SK-N-SH (cell line): ENCODE measurements at places on chromosomes 12 and 14.

GRCh38 chr14:30162066-30162465 lies 234.4 kb upstream of the PRKD1 start:
- no peak for DNase-seq

- DNase-seq, result peak; percentile 86
Observed at GRCh38 chr12:109912855-109913321, 12.8 kb downstream of the TCHP start.

DNA sequence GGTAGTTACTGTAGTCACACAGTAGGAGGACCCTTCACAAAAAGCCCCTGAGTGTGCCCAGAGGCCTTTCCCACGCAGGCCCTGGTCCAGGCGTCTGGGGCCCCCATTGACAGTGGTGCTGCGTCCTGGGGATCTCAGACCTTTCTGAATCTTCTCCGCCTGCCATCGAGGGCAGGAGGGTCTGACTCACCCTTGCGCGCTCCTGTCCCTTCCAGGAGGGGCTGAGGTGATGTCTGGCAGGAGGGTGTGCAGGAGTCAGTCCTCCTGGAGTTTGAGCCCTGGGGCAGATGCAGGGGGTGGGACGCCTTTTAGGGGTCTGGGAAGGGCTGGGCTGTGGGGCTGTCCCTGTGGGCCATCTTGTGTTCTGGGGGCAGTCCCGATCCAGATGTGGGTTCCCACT lies 386.8 kb downstream of the TMEM121 start:
- DNase-seq, result no peak

DNA sequence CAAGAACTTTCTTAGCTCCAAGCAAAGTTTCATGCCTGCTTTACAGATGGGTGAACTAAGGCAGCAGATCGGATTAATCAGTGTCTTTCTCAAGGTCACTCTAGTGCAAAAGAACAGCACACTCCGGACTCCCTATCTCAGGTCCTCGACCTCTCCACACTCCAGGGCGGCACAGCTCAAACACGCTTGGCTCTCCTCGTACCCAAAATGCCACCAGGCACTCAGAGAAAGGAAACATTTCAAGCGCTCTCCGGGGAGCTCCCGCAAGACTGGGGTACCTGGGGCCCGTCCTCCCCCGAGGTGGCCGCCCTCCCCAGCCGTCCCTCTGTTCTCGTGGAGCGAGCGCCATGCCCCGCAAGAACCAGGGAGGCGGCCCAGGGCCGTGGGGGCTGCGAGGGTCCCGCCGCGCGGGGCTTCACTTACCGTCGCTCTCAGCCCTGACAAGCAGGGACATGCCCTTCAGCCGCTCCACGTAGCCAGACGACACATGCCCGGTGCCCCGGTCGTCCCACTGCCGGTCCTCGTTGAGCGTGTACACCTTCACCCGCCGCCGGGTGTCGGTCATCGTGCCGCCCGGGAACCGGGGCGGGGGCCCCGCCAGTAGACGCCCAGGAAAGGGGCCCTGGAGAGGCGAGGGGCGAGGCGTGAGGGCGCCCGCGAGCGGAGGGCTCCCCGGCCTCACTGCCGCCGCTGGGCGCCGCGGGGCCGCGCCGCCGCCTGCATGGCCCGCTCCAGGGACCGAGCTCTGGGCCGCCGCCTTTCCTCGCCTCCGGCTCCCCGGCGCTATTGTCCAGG lies 830 bp downstream of the PPP4R3A start:
- peak; percentile 75 for DNase-seq

DNA sequence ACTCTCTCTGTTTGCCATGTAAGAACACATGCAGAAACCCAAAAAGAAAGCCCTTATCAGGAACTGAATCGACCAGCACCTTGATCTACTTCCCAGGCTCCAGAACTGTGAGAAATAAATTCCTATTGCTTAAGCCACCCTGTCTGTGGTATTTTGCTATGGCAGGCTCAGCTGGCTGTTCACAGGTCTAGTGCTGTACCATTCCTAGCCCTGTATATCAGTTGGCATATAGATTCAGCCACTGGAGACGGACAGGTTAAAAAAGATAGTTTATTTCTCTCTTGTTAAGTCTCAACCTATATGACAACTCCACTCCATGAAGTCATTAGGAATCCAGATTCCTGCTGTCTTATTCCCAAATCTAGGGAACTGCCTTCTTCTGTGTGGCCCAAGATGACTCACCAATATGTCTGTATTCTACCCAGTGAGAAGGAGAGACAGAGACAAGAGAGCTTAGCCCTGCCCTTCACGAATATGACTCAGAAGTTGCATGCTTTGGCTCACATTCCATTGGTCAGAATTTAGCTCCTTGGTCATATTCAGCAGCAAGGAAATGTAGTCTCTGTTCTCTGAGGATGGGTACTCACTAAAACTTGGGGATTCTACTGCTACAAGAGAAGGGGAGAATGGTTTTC lies 57.0 kb downstream of the PLEKHG7 start:
- DNase-seq, result no peak

DNA sequence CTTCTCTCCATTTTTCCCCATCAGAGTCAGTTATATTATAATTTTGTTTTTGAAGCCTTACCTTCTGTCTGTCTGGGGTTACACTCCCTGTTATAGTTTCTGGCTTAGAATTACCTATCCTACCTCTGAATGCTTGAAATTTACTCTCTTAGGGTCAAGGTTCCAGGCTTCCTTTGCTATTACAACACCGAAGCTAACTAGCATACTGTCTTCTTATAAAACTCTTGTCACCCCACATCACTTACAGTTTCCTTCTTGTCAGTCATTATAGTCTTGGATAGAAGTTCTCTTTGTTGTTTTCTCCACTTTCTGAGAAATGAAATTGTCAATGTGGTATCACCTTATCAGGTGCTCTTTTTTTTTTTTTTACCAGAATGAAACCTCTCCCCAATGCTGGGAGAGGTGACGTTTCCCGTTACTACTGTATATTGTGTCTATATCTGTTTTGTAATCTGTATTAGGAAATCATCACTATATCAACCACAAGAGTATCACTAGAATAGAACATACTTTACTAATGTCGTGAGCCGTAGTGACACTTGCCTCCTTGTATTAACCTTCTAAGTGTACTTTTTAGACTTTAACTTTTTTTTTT lies 69.2 kb upstream of the PSMA6 start:
- DNase-seq, result no peak

GRCh38 chr14:66435683-66436082 lies 50.5 kb upstream of the CCDC196 start:
- no peak for DNase-seq

- DNase-seq, result no peak
Observed at GRCh38 chr12:118617611-118618450, 241.5 kb downstream of the SUDS3 start.

DNA sequence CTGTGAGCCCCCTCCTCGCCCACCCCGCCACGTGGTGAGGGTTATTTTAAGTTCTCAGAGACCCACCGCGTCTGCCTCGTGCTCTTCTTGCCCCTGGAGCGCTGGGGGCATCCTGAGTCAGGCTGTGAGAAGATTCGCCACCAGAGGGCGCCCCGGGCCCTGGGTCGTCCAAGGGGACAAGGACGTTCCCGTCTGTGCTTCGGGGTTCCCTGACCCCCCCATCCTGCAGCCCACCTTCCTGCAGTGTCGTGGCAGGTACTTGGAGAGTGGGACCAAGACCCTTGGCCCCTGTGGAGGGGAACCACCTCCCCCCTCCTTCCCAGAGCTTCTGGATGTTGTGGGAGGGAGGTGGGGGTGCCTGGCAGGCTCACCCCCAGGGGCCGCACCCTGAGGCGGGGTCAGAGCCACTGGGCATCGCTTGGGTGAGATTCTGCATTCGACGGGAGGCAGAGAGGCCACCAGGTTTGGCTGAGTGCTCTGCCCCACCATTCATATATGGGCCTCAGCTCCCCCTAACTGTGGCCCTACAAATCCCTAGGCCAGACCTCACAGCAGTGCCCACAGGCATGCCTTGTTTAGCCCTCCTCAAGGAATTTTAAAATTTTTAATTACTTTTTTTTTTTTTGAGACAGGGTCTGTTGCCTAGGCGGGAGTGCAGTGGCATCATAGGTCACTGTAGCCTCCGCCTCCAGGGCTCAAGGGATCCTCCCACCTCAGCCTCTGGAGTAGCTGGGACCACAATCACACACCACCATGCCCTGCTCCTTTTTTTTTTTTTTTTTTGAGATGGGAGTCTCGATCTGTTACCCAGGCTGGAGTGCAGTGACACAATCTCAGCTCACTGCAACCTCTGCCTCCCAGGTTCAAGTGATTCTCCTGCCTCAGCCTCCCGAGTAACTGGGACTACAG lies 17.0 kb downstream of the RHOF start:
- peak; percentile 90 for DNase-seq

GRCh38 chr14:99260116-99260515 lies 11.9 kb downstream of the BCL11B start:
- no peak for DNase-seq

GRCh38 chr12:92272061-92272964 lies 126.7 kb upstream of the BTG1 start:
- DNase-seq, result no peak
